NCI-H187 treated with DMSO at 0.1 percent for 48 hours (cell line): ENCODE measurements at places on chromosomes 7 and 10.

GRCh38 chr10:97278491-97278989 lies 13.9 kb downstream of the ARHGAP19 start:
- DNase-seq = peak; percentile 3

- no peak for DNase-seq
Measured at GRCh38 chr7:158263110-158263963, 324.3 kb downstream of the PTPRN2 start.

DNA sequence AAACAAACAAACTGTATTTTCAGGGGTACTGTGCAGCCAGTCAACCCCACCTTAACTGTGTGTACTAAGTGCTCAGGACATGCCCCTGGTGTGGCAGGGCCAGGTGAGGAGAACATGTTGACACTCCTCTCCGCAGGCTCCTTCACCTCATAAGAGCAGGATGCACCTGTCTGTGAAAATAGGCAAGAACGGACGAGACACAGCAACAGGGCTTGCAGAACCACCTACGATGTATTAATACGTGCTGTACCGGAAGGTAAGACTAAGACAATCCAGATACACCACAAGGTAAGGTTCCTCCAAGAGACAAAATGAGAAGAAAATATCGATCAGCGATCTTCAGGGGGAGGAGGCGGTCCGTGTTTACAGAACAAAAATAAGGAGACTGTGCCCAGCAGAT lies 65.8 kb upstream of the CAMK2B start:
- peak; percentile 41 for DNase-seq

- DNase-seq = no peak
Measured at GRCh38 chr10:60958892-60959601, 15.1 kb upstream of the RHOBTB1 start.

- no peak for DNase-seq
Measured at GRCh38 chr7:139799586-139799985, 21.8 kb upstream of the HIPK2 start.

- no peak for DNase-seq
Measured at GRCh38 chr7:22671177-22671879, 55.7 kb upstream of the IL6 start.

GRCh38 chr10:17147884-17148489 lies 18.4 kb upstream of the CUBN start:
- DNase-seq = no peak

- no peak for DNase-seq
Measured at GRCh38 chr10:107686095-107686494, 521.6 kb upstream of the SORCS1 start.

- DNase-seq = no peak
Measured at GRCh38 chr7:15543256-15543655, 18.6 kb downstream of the AGMO start.
